ENCODE measurements at places on chromosomes 1 and 21. TPM values are rescaled to one million over a fixed set of nuclear protein-coding genes. Genes with fewer than 3 reads are reported as not detected.
A peak's percentile ranks its signal among the peaks of the same experiment; 100 is the strongest.

DNA sequence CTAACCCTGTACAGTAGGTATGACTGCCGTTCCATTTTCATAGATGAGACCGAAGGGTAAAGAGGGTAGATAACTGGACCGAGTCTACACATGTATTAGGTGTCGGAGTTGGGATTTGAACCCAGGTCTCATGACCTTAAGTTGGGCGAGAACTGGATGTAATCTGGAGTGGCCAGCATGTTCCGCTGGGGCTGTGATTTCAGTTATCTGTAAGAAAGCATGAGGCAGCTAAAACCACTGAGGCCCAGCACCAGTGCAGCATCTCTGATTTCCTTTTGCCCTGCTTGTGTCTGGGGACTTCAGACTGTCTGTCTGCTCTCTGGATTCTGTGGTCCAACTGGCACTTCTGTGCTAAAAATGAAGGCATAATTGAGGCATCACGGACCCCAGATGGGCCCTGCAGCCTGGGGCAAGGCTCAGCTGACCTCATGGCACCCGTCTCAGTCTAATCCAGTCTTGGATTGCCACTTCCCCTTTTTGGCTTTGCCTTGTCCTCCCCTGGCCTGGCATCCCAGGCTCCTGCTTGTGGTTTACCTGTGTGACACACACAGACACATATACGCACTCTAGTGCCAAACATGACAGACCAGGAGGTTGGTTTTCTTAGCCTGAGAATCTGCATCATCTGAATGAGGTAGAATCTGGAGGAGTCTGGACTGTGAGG is 180.2 kb downstream of the KIF26B start:
- no peak for DNase-seq
- H3K4me1 ChIP-seq, result no peaks in the 10 kb centered on the region
- H3K36me3 ChIP-seq, result no peaks in the 10 kb centered on the region
- no peak overlapping the region for H3K27ac ChIP-seq
- H3K4me3 ChIP-seq, result no peak overlapping the region
- no peaks in the 10 kb centered on the region for H3K27me3 ChIP-seq

DNA sequence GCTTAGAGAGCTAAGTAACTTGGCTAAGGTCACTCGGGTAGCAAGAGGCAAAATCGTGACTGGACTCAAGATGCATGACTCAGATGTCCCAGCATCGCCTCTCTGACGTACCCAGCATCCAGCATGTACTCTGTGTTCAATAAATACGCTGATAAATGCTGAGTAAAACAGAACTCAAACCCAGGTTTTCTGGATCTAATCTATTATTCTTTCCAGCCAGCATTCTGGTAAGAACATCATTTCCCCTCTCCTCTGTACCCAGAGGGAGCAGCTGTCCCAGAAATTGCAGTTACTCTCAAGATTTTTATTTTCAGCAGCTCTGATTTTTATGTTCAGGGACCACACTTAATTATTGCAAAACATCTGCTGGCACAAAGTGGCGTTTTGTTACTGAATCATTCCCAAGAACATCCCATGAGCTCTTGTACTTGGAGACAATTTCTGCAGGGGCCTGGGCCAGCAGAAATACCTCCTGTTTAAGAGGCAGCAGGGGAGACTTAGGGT is 249.0 kb downstream of the PRDM2 start:
- H3K4me1 ChIP-seq, result no peaks in the 10 kb centered on the region
- H3K27me3 ChIP-seq, result no peaks in the 10 kb centered on the region
- H3K4me3 ChIP-seq, result no peak overlapping the region
- peak; percentile 71 for DNase-seq
- H3K27ac ChIP-seq, result peak overlapping the region; percentile 24

DNA sequence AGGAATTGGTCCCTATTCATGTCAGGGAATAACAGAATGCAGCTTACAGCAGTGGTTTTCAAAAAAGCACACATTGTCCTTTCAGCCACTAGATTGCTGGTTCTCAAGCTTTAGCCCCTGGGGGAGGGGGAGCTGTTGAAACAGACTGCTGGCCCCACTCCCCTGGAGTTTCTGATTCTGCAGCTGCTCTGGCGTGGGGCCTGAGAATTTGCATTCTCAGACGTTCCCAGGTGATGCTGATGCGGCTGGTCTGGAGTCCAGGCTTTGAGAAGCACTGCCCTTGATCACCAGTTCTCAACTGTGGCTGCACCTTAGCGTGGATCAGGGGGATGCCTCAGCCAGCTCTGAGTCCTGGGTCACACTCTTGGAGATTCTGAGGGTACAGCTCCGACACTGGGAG is 62.7 kb upstream of the LAPTM5 start:
- H3K36me3 ChIP-seq, result no peaks in the 10 kb centered on the region
- no peak for DNase-seq
- no peaks in the 10 kb centered on the region for H3K27me3 ChIP-seq
- peaks cover 4% of the 10 kb centered on the region for H3K4me1 ChIP-seq
- no peak overlapping the region for H3K4me3 ChIP-seq
- no peak overlapping the region for H3K27ac ChIP-seq

- H3K4me1 ChIP-seq, result no peaks in the 10 kb centered on the region
- H3K27ac ChIP-seq, result no peak overlapping the region
- no peak for DNase-seq
- peaks cover 78% of the 10 kb centered on the region for H3K36me3 ChIP-seq
- no peak overlapping the region for H3K4me3 ChIP-seq
Measured at GRCh38 chr1:110375490-110375889, 15.3 kb downstream of the SLC16A4 start.

GRCh38 chr21:38987633-38988508 is 182.1 kb downstream of the ETS2 start:
- no peak for DNase-seq
- peak overlapping the region; percentile 15 for H3K27ac ChIP-seq
- peaks cover 28% of the 10 kb centered on the region for H3K4me1 ChIP-seq
- no peak overlapping the region for H3K4me3 ChIP-seq
- no peaks in the 10 kb centered on the region for H3K36me3 ChIP-seq
- no peaks in the 10 kb centered on the region for H3K27me3 ChIP-seq

TSPEAR gene
- total RNA-seq, result not detected

DNA sequence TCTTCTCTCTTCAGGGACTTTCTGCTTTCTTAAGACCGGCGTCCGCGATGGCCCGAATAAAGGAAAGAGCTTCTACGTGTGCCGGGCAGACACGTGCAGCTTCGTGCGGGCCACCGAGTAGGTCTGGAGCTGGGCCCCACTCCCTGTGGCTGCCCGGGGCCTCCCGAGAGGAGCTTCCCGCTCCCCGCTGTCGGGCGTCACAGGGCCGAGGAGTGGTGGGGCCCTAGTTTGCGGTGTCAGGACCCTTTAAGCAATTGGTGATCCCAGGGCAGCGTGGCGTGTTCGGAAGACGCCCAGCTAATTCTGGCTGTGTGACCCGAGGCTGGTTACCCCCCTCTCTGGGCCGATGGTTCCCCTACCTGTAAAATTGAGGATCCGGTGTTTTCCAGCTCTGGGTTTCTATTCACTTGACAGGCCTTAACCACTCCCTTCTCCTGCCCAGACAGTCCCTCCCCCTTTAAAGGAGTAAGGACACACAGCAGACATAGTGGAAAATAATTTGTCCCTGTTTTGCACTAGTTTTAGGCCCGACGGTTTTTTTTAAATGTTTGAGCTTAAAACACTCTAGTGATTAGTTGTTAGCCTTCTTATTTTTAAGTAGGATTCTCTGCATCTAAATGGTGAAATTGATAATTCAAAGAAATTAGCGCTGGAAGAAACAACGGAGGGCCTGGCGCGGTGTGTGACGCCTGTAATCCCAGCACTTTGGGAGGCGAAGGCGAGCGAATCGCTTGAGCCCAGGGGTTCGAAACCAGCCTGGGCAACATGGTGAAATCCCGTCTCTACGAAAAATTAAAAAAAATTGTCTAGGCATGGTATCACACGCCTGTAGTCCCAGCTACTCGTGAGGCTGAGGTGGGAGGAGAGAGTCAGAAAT is 553 bp downstream of the TTF2 start:
- H3K4me3 ChIP-seq, result peak overlapping the region; percentile 77
- DNase-seq, result peak; percentile 65
- no peaks in the 10 kb centered on the region for H3K27me3 ChIP-seq
- no peaks in the 10 kb centered on the region for H3K36me3 ChIP-seq

DNA sequence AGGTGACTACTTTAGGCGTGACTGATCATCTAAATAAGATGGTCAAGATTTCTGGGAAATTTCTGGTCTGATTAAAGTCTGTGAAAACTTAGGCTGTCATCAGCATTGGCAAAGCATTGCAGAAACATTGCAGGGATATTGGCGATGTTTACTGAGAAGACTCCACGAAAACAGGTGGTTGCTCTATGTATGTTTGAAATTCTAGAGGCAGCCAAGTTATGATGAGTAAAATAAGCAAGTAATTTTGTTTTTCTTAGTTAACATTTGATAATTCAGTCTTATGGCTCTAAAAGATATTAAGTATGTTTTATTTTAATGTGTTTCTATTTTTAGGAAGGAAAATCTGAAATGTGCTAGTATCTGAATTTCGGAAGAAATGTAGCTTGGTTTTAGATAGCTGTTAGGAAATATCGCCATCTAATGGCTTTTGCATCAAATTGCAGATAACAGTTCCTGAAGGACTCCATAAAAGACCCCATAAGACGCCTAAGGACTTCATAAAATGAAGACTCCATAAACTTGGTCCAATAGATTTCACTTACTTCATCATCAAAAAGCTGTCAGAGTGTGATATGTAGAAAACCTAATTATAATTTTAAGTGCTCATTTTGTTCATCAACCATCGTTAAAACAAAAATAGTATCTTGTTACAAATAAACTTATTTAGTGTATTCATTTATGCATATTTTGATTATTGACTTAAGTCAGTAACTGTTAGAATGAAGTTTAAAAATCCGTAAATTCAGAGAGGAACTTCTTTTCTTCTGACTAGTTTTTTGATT is 344.6 kb downstream of the RYR2 start:
- H3K27me3 ChIP-seq, result no peaks in the 10 kb centered on the region
- peak overlapping the region; percentile 34 for H3K27ac ChIP-seq
- H3K4me3 ChIP-seq, result no peak overlapping the region
- H3K36me3 ChIP-seq, result no peaks in the 10 kb centered on the region
- peaks cover 8% of the 10 kb centered on the region for H3K4me1 ChIP-seq

RNF186 gene
- total RNA-seq, result not detected

CLCA1 gene
- total RNA-seq, result not detected

IL10 gene
- 1.6 TPM for total RNA-seq

GRCh38 chr1:40393173-40393572 is 19.6 kb downstream of the SMAP2 start:
- H3K4me1 ChIP-seq, result peaks cover 9% of the 10 kb centered on the region
- no peak for DNase-seq
- no peaks in the 10 kb centered on the region for H3K36me3 ChIP-seq
- H3K27ac ChIP-seq, result no peak overlapping the region
- no peak overlapping the region for H3K4me3 ChIP-seq

LIPI gene
- total RNA-seq, result not detected

APCS gene
- not detected for total RNA-seq

- H3K27ac ChIP-seq, result no peak overlapping the region
- H3K4me1 ChIP-seq, result no peaks in the 10 kb centered on the region
- DNase-seq, result no peak
- H3K27me3 ChIP-seq, result no peaks in the 10 kb centered on the region
- H3K4me3 ChIP-seq, result no peak overlapping the region
Measured at GRCh38 chr1:179798213-179798863, 55.2 kb downstream of the FAM163A start.

CFAP107 gene
- total RNA-seq, result not detected

DNA sequence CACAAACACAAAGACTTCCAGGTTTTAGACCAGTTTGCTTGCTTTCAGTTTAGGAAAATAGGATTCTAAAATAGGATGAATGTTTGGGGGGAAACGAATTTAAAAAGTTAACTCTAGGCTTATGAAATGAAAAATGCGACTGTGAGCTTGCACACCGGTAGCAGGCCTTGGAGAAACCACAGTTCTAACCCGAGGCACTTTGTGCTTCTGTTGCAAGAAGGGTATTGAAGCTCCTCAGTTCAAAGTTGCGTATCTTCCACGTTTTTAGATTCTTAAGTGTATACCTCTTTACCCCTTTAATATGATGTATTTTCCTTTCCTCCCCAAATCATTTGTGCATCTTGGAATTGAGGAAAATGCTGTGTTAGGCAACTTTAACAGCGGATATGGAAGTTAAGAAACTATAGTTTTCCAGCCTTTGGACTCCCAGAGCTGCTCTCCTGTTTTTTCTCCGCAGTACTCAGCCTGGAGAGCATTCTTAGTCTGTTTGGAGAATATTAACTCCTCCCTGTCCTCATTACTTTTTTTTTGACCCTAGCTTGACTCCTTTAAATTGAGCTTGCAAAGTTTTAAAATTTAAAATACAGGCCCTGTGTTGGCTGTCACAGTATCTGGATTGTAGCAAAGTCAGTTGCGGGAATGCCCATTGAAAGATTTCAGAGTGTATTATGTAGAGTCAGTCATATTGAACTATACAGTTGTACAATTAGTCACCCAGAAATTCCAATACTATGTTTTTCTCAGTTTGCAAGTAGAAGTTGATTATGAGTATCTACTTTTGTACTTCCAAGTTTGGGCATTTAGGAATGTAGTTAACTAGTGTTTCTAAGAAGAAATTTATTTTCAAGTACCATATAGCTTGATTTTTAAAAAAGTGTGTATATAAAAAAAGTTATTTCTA is 2.6 kb downstream of the MRPS6 start:
- H3K4me1 ChIP-seq, result peaks cover 36% of the 10 kb centered on the region
- peak overlapping the region; percentile 55 for H3K27ac ChIP-seq
- peak overlapping the region; percentile 93 for H3K4me3 ChIP-seq
- H3K36me3 ChIP-seq, result no peaks in the 10 kb centered on the region
- H3K27me3 ChIP-seq, result no peaks in the 10 kb centered on the region

AMY1B gene
- not detected for total RNA-seq

BNIPL gene
- total RNA-seq, result not detected

DNA sequence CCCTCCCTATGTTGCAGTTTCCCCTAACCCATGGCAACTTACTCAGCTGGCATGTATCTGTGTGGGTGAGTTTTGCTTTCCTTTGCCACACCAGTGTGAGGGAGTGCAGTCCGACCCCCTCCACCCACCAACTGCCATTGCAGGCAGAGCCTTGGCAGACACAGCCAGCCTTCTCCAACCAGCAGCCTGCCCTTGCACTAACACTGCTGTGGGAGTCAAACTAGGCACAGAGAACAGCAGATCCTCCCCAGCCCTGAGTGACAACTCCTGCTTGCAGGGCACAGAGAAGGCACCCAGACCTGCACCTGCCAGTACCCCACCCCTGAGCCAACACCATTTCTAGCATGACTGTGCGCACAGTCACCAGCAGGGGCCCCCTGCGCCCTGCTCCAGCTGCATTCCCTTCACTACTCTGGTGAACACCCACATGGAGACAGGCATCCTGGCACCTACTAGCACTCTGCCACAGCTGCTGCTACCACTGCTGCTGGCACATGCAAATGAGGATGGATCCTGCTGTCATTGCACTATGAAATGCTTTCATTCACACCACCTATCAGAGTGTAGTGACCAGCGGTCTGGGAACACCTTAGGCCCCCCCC is 98.4 kb downstream of the MAGI3 start:
- H3K36me3 ChIP-seq, result no peaks in the 10 kb centered on the region
- H3K27me3 ChIP-seq, result no peaks in the 10 kb centered on the region
- no peak overlapping the region for H3K27ac ChIP-seq
- no peak overlapping the region for H3K4me3 ChIP-seq
- no peak for DNase-seq

GRCh38 chr1:58059789-58060188 is 486.7 kb downstream of the OMA1 start:
- DNase-seq, result no peak
- H3K4me3 ChIP-seq, result no peak overlapping the region
- H3K27ac ChIP-seq, result no peak overlapping the region
- H3K27me3 ChIP-seq, result no peaks in the 10 kb centered on the region
- no peaks in the 10 kb centered on the region for H3K4me1 ChIP-seq
